ENCODE measurements at places on chromosomes 5 and 9.

GRCh38 chr5:96726802-96727201 is 64.6 kb downstream of the CAST start:
- no peak for DNase-seq

- DNase-seq, result no peak
Observed at GRCh38 chr9:125428060-125428901, 166.7 kb downstream of the GAPVD1 start.

GRCh38 chr9:84669013-84669287 is 579 bp upstream of the NTRK2 start:
- no peak for DNase-seq

- no peak for DNase-seq
Observed at GRCh38 chr9:36156116-36156515, 13.1 kb upstream of the CCIN start.

- DNase-seq, result no peak
Observed at GRCh38 chr9:126420135-126420534, 93.5 kb downstream of the MVB12B start.

- no peak for DNase-seq
Observed at GRCh38 chr5:133072021-133072420, 20.2 kb downstream of the HSPA4 start.

DNA sequence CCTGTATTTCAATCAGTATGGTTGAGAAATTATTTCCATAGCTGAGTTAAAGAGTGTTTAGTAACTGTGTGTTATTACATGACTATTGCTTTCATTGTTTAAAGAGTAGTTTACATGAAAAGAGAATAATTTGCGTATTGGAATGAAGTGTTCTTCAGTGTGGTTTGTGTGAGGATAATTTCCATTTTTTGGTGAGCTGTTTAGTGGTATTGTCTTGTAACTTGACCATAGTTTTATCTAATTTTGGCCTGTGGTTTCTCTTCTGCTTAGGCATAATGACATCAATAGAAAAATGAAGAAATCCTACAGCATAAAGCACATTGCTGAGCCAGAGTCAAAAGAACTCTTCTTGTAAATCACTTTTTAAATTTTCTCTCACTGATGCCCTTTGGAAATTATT is 151.2 kb downstream of the SNCAIP start:
- peak; percentile 53 for DNase-seq

GRCh38 chr5:1438871-1439270 is 6.4 kb downstream of the SLC6A3 start:
- no peak for DNase-seq

GRCh38 chr5:176474476-176474875 is 26.3 kb downstream of the FAF2 start:
- peak; percentile 49 for DNase-seq

DNA sequence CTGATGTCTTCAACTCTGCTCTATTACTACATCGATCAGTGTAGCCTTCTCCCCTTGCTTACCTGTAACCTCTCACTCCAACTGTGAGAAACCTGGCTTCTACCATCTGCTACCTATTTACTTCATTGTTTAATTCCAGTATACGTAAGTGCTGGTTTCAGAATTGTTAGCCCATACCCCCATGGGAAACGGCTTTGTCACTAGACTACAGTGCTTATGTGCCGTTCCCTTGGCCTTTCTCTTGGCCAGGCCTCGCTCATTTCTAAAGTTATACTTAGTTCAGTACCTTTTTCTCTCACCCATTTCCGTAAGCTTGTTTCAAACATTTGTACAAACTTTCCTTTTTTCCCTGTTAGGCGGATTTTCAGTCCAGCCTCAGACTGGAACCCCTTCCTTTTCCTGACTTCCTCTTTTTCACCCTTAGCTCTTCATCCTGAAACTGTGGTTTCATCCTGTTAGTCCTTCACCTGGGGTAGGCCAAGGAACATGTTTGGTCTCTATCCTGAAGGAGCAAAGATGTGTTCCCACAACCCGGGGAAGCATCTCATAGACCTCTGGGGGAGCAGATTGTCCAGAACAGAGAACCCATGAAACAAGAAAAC is 21.7 kb downstream of the ALG2 start:
- no peak for DNase-seq

DNA sequence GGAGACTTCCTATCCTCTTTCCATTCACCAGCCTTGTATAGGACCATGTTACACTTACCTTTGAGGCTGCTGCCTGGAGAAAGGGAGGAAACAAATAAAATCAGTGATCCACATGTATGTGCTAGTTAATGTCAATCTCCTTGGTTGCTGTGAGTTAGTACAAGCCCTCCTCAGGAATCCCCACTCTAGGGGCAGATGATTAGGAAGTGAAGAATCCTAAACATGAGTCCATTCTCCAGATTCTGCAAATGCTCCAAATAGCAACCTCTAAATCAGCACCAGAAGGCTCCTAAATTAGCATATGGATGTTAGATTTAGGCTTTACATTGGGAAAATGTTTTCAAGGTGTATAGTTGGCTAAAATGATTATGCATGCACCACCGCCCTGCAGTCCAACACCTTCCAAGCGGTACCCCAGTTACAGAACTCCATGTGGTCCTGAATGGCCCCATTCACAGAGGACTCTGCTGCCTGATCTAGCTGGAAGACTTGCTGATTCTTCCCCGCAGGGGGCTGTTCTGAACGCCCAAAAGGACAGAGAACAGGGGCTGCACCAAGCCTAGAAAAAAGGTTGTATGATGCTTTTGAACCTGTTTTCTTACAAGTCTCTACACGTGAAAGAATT is 123.2 kb downstream of the TLE1 start:
- no peak for DNase-seq

GRCh38 chr5:149188383-149188782 is 47.1 kb downstream of the ABLIM3 start:
- no peak for DNase-seq

GRCh38 chr5:150356575-150357294 is 762 bp upstream of the TCOF1 start:
- no peak for DNase-seq

- DNase-seq, result no peak
Observed at GRCh38 chr9:125447202-125447802, 185.7 kb downstream of the GAPVD1 start.

GRCh38 chr5:96664669-96665068 is 2.5 kb downstream of the CAST start:
- no peak for DNase-seq

DNA sequence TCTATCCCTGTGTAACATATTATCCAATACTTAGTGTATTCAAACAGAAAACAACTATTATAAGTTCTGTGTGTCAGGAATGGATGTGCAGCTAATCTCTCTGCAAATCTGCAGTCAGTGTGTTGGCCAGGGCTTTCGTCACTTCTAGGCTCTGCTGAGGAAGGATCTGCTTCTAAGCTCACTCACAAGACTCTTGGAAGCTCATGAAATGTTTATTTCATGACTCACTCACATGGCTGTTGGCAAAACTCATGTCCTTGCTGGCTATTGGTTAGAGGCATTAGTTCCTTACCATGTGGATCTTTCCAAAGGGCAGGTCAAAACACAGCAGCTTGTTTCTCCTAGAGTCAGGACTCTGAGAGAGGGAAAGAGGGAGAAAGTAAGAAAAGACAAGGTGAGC is 367.4 kb upstream of the SMARCA2 start:
- peak; percentile 41 for DNase-seq

DNA sequence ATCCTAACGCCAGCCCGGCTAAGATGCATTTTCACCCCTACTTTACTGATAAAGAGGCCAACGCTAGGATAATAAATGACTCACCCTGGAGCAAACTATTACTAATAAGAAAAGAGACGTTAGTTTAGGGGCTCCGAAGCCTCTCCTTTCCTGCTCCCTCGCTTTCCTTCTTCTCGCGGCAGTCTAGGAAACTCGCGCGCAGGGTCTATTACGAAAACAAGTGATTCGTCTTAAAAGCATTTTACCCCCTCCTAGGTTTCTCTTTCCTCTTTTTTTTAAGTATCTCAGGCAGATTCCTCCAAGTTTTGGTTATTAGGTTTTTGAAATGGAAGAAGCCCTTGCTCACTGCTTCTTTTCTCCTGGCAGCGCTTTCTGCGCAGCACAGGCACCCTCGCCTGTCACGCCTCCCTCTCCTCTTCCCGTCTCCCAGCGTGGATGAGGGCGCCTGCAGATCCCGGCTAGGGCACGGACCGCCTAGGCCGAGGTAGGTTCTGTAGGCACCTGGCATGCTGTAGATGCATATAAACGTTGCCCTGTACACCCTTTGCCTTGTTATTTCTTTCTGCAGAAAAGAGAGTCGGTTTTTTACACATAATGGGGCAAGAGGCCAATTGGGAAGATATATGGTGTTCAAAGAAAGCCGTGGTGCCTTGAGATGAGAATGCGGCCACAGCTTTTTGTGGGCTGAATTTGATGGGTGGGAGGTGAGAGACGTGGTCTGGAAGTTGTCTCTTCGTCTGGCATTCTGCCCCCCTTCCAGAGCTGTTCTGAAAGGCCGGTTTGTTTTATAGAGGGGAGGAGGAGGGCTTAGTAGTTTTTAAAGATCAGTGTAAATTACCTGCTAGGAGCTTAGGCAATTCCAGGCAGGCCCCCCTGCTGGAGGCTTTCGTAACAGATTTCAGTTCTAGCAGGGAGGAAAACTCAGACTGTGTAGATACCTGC is 983 bp downstream of the GCNT1 start:
- DNase-seq, result peak; percentile 83

GRCh38 chr9:103991698-103992097 is 102.4 kb upstream of the SMC2 start:
- DNase-seq, result peak; percentile 76

DNA sequence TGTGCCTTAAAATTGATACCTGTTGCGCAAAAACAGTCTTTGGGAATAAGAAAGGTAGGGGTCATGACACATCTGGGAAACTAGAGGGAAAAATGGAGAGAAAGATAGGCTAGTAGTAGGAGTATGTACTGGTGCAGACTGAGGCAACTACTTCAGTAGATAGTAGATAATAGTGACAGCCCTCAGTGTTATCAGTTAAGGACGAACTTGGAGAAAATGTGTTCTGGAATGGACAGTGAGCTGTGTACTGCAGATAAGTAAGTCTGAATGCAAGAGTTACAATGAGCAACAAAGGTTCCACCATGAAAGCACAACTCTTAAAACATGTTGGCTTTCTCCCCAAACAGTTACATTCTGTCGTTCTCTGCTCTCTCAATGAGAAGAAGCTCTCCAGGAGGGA is 6.5 kb upstream of the INSL6 start:
- DNase-seq, result no peak

Measured in iris pigment epithelial cell (primary cell).